Stimulated activated CD8-positive, alpha-beta memory T cell treated with anti-CD3 and anti-CD28 coated beads, Interleukin-2, amount 100 ng/mL, for 1 hour (primary cell): ENCODE measurements at places on chromosomes 3 and 15.

- DNase-seq: no peak
These were observed 125.3 kb upstream of the BNIP2 start for GRCh38 chr15:59814409-59814808.

DNA sequence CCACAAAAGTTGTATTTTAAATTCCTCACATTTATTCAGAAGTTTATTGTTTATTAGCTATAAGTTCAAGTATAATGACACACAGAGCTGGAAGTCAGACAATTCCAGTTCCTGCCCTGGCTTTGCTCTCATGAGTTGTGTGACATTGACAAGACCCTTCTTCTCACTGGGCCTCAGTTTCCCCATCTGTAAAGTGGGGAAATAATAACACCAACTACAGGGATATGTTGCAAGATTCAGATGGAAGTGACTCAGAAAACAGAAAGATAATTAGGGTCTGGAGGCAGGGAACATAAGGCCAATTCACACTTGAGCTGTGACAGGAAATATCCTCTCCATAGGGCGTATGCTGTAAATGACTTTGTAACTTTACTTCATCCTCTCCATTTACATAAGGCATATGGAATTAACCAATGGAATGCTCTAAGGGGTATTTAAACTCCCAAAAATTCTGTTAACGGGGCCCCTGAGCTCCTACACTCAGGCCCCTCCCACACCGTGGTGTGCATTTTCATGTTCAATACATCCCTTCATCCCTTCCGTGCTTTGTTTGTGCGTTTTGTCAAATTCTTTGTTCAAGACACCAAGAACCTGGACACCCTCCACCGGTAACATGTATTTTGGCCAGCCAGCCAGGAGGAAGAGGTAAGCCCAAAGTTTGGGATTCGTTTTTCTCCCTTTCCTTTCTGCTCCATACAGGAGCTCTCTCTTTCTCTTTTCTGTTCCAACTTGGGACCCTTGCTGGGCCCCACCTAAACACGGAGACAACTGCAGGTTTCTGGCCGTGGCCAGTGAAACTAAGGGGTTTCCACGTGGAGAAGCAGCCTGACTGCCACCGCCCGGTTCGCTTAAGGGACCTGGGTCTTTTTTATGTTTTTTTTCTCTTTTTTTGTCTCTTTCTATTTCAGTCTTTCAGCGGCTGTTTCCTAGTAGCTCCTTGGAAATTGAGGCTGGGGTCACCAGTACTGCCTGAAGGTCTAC is 16.9 kb downstream of the CYP11A1 start:
- no peak for DNase-seq

DNA sequence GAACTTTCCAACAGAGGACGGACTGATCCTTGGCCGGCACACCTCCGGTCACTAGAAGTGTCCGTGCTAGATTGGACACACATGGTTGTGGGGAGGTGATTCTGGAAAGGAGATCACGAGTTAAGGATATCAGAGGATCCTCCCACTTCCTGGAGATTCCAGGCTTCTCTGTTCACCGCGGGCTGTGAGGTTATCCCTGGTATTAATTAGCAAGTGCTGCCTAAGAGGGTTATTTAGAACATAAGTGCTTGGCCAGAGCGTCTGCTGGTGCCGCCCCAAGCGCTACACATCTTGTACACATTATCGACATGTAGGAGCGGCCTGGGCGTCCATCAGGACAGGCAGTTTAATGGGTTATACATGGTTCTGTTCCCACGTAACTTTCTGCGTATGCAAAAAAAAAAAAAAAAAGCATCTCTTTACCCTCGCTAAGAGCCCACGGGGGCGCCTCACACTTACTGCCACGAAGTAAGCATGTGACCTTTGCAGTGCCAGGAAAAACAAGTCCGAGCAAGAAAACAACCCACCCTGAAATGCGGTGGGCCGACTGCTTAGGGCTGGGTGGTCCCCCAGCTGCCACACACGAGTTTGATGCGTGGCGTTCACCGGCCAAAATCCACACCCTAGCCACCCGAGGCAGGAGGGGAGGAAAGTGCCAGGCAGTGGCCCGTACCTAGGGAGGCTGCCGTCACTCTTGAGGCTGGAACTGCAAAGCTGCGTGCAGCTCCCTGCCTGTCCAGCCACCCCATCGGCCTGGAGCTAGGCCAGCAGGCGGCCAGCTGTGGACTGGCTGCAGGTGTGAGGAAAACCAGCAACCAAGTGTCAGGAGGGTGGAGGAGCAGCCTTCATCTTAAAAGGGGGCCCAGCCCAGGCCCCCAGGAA is 78.0 kb downstream of the CPN2 start:
- DNase-seq: no peak

DNA sequence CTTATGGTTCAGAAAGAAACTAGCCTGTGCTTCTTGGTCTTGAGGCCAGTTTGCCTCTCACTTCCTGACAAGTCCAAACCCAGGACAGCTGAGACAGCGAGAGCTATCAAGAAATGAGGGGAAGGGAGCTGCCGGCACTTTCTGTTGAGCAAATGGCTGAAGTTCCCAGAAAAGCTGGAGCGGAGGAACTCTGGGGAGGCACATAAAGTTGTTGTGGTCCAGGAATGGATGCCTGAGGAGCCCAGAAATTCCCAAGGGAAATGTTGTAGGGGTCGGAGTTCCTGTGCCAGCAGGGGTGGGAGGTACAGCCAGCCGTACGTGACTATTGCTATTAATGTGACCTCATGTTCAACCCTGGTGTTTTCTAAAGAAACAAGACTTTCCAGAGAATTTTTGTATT is 98.8 kb upstream of the TNFAIP8L3 start:
- no peak for DNase-seq

GRCh38 chr3:109480014-109480413 is 142.7 kb upstream of the DPPA4 start:
- DNase-seq: no peak

DNA sequence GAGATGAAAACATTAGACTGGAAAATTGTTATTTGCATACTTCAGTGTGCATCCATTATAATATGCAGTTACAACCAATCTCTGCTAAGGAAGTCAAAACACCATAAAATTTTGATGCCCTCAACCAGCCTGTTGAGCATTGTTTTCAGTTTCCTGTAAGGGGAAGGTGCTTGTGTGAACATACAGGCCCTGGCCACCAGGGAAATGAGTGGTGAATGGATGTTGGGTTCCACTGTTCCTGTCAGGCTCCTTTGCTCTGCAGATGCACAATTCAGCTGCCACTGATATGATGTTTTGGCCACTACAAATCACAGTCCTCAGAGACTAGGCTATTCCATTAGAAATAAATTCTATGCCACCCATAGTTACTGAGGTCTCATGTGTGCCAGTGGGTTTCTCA is 184.6 kb downstream of the SYNPR start:
- no peak for DNase-seq

DNA sequence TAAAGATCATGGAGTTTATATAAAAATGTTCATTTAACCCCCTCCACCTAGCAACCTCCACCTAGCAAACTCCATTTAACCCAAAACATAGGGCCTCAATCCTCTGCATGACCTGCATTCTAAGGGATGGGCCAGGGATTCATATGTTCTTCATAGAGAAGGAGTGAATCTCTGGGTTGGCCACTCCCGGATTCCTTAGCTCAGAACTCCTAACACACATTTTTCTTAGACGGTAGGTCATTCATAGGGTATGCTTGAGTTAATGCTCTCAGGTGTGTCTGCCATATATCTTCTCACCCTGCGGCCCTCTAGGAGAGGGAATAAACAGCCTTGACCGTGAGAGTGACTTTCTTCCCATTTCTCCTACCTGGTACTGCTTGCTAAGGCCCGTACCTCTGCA is 102.0 kb upstream of the IGSF10 start:
- DNase-seq: no peak

DNA sequence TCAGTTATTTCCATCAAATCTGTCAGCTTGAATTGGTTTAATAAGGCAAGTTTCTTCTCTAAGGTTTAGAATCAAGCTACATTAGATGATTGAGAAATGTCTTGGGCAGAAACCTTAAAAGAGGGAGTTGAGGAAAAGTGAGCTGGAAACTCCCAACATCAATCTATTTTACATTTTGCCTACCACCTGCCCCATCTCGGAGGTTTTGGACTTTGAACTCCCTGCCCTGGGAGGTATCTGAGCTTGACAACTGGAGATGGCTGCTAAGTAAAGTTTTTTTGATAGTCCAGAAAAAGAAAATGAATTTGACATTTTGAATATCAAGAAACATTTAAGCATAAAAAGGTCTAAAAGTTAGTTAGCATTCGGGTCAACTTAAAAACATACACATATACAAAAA is 234.2 kb downstream of the NFKBIZ start:
- DNase-seq: no peak

DNA sequence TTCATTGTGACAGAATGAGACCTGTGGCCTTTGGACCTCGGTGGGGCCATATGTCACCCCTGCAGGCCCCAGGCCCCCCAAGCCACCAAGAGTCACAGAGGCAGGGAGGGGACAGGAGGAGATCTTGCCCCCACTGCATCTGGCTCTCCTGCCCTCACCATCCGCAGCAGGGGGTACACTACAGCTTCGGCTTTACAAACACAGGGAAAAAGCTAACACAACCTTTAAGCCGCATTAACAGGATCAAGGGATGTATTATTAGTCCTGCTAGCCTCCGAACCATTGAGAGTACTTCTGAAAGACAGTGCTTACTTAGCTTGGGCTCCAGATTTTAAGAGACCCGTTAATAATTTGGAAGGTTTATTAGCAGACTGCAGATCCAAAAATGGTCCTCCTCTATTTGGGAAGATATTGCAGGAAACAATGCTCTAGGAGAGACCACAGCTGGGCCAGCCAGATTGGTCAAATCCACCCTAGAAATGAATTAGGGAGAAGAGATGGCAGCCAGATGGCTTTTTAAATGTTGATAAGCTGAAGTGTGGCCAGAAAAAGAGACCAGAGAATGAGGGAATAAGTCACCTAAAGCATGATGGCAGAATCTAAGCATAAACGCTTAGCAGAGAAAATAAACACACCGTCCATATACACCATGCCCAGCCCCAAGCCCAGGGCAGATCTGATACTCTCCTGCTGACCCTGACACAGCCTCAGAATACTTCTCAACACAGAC is 31.5 kb downstream of the SRGAP3 start:
- DNase-seq: no peak

DNA sequence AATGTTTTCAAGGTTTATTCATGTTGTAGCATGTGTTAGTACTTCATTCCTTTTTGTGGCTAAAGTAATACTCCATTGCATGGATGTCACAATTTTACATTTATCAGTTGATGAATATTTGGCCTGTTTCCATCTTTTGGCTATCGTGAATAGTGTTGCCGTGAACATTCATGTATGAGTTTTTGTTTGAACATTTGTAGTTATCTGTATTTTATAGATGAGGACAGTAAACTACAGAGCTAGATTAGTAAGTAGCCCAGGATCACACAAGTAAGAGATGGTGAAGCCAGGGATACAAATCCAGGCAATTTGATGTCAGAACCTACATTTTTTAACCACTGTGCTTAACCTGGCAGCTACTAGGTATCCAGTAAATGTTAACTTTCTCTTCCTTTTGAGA is 63.2 kb downstream of the ASTE1 start:
- DNase-seq: no peak

DNA sequence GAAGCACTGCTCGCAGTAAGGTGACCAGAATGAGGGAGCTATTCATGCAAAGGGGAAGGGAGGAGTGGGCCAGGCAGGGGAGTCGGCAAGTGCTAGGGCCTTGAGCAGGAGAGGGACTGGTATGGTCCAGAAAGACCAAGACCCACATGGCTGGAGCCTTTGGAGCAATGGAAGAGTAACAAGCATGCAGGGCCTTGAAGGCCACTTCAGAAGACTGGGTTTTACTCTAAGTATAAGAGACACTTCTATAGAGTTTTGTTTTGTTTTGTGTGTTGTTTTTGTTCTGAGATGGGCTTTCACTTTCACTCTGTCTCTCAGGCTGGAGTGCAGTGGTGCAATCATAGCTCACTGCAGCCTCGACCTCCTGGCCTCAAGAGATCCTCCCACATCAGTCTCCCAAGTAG is 42.0 kb downstream of the BFSP2 start:
- DNase-seq: no peak

DNA sequence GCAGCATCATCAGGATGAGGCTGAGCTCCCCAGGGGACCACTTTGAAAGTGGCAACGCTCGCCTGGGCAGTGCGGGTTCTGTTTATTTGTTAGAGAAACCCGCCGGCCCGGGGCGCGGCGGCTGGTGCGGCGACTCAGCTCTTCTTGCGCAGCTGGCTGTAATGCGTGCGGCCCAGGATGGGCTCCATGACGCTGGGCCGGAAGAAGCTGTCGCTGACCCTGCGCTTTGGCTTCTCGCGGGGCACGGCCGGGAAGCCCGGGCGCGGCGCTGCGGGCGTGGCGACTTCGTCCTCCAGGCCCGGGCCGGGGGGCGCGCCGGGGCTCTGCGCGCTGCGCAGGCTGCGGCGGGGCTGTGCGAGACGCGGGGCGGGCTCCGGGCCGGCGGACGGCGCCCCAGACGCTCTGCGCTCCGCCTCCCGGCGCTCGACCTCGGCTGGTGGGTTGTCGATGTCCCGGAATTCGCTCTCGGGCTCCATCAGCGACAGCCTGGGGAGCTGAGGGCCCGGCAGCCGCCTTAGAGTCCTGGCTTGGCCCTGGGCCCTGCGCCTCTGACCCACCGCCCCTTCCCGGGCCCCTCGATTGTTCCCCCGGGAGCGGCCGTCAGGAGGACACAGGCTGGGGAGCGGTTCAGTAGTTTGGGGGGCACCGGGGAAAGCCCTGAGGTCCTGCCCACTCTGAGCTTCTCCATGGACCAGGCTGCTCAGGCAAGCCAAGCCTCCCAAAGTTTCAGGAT is 10.3 kb upstream of the KIF7 start:
- DNase-seq: no peak

- no peak for DNase-seq
These were observed 78.0 kb downstream of the CHCHD6 start for GRCh38 chr3:126781889-126782491.

GRCh38 chr3:43696441-43696840 is 5.7 kb downstream of the ABHD5 start:
- no peak for DNase-seq

DNA sequence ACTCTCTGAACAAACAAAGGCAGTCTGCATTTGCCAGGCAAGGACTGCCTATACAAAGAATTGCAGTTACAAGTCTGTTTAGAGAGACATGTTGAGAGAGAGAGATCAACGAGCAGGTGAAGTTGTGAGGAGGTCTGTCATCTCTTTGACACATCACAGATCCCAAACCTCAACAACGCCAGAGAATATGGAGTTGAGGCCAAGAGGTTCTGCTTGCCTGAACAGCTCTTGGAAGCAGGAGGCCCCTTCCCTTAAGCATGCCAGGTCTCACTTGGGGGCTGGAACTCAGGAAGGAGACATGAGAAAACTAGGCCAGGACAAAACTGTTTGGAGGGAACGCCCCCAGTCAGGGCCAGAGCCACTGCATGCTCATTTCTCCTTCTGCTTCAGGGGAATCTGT is 22.3 kb upstream of the MUSTN1 start:
- DNase-seq: no peak

GRCh38 chr3:50591196-50591741 is 20.3 kb downstream of the CISH start:
- DNase-seq: no peak

DNA sequence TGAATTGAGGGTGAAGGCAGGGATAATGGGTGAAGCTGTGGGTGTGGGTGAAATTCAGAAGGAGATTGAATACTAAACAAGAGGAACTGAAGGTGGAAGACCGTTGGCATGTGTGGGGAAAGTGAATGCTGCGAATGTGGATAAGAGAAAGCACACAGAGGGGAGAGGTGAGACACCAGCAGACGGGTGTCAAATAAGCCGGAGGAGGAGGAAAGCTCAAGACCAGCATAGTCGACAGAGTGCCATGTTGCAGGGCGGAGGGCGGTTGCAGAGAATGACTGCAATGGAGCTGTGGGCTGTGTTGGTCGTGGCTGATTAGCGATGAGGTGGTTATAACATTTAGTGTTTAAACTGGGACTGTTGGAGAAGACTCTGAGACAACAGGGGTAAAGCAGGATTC is 16.4 kb upstream of the HCN4 start:
- no peak for DNase-seq
